ENCODE measurements at places on chromosomes 2 and 18. TPM values are rescaled to one million over a fixed set of nuclear protein-coding genes. Genes with fewer than 3 reads are reported as not detected.

The SOWAHC gene
- 0.98 TPM for total RNA-seq

DNA sequence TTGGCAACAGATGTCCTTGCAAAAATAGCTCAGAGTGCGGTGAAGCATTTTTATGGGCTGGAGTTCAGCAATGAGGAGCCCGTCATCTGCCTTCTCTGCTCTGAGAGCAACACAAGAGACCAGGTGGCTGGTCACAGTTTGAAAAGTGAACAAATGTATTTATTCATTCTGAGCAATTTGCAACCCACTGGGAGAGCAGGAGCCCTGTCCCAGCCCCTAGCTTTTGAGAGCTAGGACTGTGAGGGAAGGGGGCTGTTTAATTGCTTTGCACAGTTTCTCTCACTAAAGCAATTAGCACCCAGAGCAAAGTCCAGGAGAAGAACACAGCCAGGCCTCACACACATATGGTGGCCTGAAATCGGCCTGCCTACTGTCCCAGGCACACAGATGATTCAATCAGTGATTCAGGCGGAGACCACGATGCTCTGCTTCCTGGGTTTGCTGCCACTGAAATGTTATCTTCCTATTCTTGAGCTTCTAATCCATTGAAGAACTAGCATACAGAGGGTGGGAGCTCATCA is 646.1 kb upstream of the ACVR2A start:
- no peak overlapping the region for H3K4me3 ChIP-seq
- peaks cover 4% of the 10 kb centered on the region for H3K27me3 ChIP-seq
- H3K4me1 ChIP-seq, result no peaks in the 10 kb centered on the region
- no peak for DNase-seq
- H3K36me3 ChIP-seq, result no peaks in the 10 kb centered on the region

GRCh38 chr18:140670-141266 is 17.6 kb upstream of the USP14 start:
- H3K36me3 ChIP-seq, result no peaks in the 10 kb centered on the region
- H3K27me3 ChIP-seq, result peaks cover 6% of the 10 kb centered on the region
- H3K4me1 ChIP-seq, result peaks cover 2% of the 10 kb centered on the region
- no peak for DNase-seq

- H3K27me3 ChIP-seq, result peaks cover 2% of the 10 kb centered on the region
- no peak for DNase-seq
- H3K4me1 ChIP-seq, result no peaks in the 10 kb centered on the region
- no peaks in the 10 kb centered on the region for H3K36me3 ChIP-seq
- no peak overlapping the region for H3K27ac ChIP-seq
Observed at GRCh38 chr18:11247381-11247970, 98.1 kb upstream of the PIEZO2 start.

- H3K36me3 ChIP-seq, result peaks cover 55% of the 10 kb centered on the region
- DNase-seq, result no peak
- no peak overlapping the region for H3K4me3 ChIP-seq
Observed at GRCh38 chr2:241114836-241115235, 12.7 kb upstream of the MTERF4 start.

GRCh38 chr18:60113396-60113795 is 213.6 kb downstream of the PMAIP1 start:
- no peaks in the 10 kb centered on the region for H3K36me3 ChIP-seq
- no peak for DNase-seq
- no peak overlapping the region for H3K27ac ChIP-seq
- H3K27me3 ChIP-seq, result peaks cover 4% of the 10 kb centered on the region

- no peaks in the 10 kb centered on the region for H3K4me1 ChIP-seq
- H3K4me3 ChIP-seq, result no peak overlapping the region
- no peak overlapping the region for H3K27ac ChIP-seq
- peaks cover 5% of the 10 kb centered on the region for H3K27me3 ChIP-seq
- no peak for DNase-seq
Observed at GRCh38 chr2:216559625-216560156, 61.0 kb downstream of the RPL37A start.

GRCh38 chr2:194545978-194546377 is 1111.0 kb upstream of the SLC39A10 start:
- H3K4me3 ChIP-seq, result no peak overlapping the region
- H3K27me3 ChIP-seq, result no peaks in the 10 kb centered on the region
- no peak for DNase-seq
- H3K27ac ChIP-seq, result no peak overlapping the region
- no peaks in the 10 kb centered on the region for H3K4me1 ChIP-seq
- no peaks in the 10 kb centered on the region for H3K36me3 ChIP-seq

The RNF125 gene
- total RNA-seq, result 22.2 TPM

DNA sequence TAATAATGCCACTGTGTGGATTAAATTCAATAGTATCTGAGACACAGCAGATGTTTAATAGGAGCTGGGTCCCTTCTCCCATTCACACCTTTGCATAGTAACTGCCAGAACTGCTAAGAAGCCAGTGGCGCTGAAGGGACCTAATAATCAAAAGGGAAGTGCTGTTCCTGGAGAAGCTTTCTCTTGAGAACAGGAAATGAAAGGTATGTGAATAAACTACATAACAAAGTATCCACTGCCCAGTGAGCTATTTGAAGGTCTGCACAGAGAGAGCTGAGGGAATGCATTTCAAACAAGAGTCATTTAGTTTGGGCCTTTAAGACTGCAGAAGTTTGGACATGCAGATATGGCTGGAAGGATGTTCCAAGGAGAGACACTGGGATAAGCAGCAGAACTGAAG is 56.1 kb upstream of the KIDINS220 start:
- H3K4me3 ChIP-seq, result no peak overlapping the region
- no peaks in the 10 kb centered on the region for H3K4me1 ChIP-seq
- peaks cover 5% of the 10 kb centered on the region for H3K36me3 ChIP-seq
- H3K27ac ChIP-seq, result no peak overlapping the region
- DNase-seq, result no peak

DNA sequence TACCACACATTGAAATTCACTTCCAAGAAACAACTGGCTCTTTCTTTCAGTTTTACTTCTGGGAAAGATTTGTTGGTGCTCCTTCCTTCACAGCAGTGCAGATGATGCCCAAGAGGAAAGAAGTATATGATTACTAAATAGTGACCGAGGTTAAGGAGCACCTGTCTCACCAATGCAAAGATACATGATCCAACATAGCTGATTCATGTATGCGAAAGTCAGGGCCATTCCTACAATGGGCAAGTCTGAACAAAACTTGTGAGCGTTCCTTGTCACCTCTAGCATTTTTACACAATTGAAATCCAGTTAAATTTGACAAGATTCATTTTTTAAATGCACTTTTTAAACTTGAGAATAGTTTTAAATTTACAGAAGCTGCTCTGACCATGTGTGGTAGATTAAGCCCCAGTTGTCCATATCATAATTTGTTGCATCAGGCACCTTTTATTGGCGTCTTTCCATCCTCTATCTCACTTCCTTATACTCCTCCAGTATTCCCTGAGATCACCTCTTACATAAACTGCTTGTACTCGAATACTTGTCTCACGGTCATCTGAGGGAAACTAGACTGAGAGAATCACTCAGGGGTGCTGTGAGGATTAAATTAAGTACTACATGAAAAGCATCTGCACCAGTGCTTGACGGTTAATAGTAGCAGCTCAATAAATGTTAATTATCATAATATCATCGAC is 438.8 kb upstream of the CDH20 start:
- H3K36me3 ChIP-seq, result no peaks in the 10 kb centered on the region
- no peak overlapping the region for H3K27ac ChIP-seq
- DNase-seq, result no peak
- no peaks in the 10 kb centered on the region for H3K4me1 ChIP-seq
- H3K4me3 ChIP-seq, result no peak overlapping the region

DNA sequence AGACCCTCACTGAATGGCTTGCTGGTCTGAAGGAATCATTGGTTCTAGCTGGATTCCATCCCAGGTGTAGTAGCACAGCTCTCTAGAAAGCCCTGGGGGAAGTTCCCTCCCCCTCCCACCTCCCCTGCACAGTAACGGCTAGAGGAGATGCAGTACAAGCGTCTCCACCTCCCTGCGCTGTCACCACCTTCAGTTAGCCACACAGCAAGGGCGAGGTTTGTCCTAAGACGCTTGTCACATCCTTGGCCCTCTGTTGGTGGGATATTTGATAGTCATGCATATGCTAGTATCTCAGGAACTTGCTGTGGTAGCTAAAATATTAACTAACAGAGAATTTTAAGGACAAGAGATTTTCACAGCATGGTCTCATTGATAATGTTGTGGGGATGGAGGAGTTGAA is 19.4 kb downstream of the TRAPPC12 start:
- no peak for DNase-seq
- no peaks in the 10 kb centered on the region for H3K4me1 ChIP-seq
- no peak overlapping the region for H3K4me3 ChIP-seq
- H3K36me3 ChIP-seq, result peaks cover 66% of the 10 kb centered on the region
- no peak overlapping the region for H3K27ac ChIP-seq

GRCh38 chr18:23227726-23228070 is 92.4 kb downstream of the CABLES1 start:
- DNase-seq, result no peak
- no peak overlapping the region for H3K27ac ChIP-seq
- no peaks in the 10 kb centered on the region for H3K27me3 ChIP-seq
- peaks cover 61% of the 10 kb centered on the region for H3K4me1 ChIP-seq

DNA sequence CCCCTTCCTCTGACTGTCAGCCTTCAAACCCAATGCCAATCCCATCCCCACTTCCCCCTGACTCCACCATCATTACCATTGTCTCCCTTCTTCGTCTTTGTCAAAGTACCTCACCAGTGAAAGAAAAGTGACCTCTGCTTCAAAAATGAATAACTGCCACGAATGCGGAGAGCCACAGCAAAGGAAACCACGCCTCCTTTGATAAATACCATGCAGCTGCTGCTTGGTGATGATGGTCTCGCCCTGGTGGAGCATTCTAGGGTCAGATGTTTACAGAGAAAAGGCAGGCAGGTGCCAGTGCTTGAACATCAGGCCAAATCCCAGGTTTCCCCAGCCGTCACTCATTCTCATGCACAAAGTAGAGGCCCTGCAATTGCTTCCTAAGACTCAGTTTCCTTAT is 162.2 kb downstream of the BCL11A start:
- DNase-seq, result no peak
- H3K4me1 ChIP-seq, result no peaks in the 10 kb centered on the region
- H3K27ac ChIP-seq, result no peak overlapping the region
- no peaks in the 10 kb centered on the region for H3K36me3 ChIP-seq
- H3K4me3 ChIP-seq, result no peak overlapping the region
- no peaks in the 10 kb centered on the region for H3K27me3 ChIP-seq

The ADAM17 gene
- 20.2 TPM for total RNA-seq

DNA sequence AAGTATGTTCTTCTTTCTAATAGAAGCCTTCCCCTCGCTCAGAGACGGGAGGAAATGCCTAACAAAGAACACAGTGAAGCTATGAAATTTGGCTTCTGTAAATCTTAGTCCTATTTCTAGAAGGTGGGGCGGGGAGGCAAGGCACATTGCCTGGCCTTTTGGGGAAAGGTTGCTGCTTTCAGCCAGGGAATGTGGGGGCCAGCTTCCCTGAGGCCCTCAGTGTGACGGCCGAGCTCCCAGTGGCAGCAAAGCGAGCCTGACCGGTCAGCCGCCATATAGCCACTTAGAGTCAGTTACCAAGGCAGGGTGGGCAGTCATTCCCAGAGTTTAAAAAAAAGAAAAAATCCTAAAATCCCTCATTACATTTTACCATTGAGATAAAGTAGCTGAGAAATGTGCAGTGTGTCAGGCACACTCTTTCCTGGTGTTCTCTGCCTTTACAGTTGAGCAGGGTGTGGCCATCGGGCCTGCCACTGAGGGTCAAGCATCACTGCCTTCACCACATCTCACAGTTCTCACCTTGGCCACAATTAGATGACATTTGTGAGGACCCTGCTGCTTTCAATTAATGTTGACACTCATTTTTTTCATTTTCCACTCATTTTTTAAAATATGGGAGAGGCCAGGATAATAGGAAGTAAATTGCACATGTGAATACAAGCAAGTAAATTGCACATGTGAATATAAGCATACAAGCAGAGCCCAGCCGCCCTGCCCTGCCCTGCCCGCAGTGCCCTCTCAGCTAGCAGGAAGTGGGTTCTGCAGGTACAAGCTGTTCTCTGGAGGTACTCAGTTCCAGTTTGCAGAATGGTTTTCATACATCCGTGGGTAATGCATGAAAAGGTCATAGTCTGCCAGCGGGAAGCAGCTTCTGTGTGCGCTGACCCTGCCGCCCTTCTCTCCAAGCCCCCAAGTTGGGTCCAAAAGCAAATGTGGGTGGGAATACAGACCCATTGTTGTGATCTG is 76.9 kb downstream of the WDSUB1 start:
- peaks cover 24% of the 10 kb centered on the region for H3K4me1 ChIP-seq
- peak; percentile 46 for DNase-seq
- H3K36me3 ChIP-seq, result no peaks in the 10 kb centered on the region
- H3K27me3 ChIP-seq, result no peaks in the 10 kb centered on the region
- peak overlapping the region; percentile 13 for H3K4me3 ChIP-seq

The CRYGD gene
- total RNA-seq, result not detected

DNA sequence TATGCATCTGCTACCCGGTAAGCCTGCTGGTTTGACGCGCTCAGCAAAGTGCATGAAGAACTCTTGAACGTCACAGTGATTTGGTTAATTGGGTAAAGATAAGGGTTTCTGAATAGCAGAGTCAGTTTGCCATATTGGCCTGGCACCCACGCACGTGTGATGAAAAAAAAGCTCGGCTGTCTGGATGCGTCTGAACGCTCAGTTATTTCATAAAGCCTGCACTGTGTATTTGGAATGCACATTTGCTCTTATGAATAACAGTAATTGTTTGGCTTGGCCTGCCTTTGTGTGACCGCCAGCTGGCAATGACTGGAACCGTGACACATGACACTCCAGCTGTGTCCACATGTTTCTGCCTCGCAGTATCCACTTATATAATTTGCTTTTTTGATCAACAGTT is 129.2 kb upstream of the MEIS1 start:
- H3K4me1 ChIP-seq, result no peaks in the 10 kb centered on the region
- peaks cover 2% of the 10 kb centered on the region for H3K27me3 ChIP-seq
- H3K36me3 ChIP-seq, result no peaks in the 10 kb centered on the region
- H3K4me3 ChIP-seq, result no peak overlapping the region

DNA sequence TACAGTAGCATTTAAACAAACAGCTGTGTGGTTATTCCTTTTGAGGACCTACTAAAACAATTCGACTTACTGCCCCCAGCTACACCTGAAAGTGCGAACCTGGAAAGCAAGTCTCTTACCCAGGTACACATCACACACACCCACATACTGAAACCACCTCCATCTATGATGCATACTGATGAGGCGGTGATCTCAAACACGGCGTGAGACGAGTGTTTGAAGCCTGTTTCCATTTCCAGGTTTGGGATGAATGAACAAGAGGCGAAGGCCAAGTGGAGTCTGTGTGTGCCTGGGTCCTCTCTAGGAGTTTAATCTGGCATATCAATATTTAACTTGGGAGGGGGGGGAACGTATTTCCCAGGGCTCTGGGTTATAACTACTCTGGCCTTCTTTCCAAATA is 1.6 kb downstream of the TMEM185B start:
- H3K4me3 ChIP-seq, result peak overlapping the region; percentile 72
- peaks cover 36% of the 10 kb centered on the region for H3K4me1 ChIP-seq
- H3K27ac ChIP-seq, result peak overlapping the region; percentile 93
- H3K27me3 ChIP-seq, result no peaks in the 10 kb centered on the region

GRCh38 chr2:238790126-238790832 is 57.6 kb upstream of the TWIST2 start:
- peaks cover 4% of the 10 kb centered on the region for H3K27me3 ChIP-seq
- no peak for DNase-seq
- H3K4me3 ChIP-seq, result no peak overlapping the region
- H3K36me3 ChIP-seq, result no peaks in the 10 kb centered on the region

GRCh38 chr18:40360558-40360957 is 1594.5 kb upstream of the PIK3C3 start:
- no peaks in the 10 kb centered on the region for H3K27me3 ChIP-seq
- H3K27ac ChIP-seq, result no peak overlapping the region
- no peak for DNase-seq
- no peaks in the 10 kb centered on the region for H3K4me1 ChIP-seq
- no peaks in the 10 kb centered on the region for H3K36me3 ChIP-seq
- no peak overlapping the region for H3K4me3 ChIP-seq

The PROKR1 gene
- total RNA-seq, result not detected

Measured in activated CD4-positive, alpha-beta T cell treated with anti-CD3 and anti-CD28 coated beads for 36 hours (primary cell).